ENCODE measurements at places on chromosomes 13 and 19.

- DNase-seq, result no peak
Measured at GRCh38 chr13:41542281-41542680, 84.9 kb downstream of the RGCC start.

GRCh38 chr13:42064966-42065365 is 16.5 kb downstream of the DGKH start:
- no peak for DNase-seq

DNA sequence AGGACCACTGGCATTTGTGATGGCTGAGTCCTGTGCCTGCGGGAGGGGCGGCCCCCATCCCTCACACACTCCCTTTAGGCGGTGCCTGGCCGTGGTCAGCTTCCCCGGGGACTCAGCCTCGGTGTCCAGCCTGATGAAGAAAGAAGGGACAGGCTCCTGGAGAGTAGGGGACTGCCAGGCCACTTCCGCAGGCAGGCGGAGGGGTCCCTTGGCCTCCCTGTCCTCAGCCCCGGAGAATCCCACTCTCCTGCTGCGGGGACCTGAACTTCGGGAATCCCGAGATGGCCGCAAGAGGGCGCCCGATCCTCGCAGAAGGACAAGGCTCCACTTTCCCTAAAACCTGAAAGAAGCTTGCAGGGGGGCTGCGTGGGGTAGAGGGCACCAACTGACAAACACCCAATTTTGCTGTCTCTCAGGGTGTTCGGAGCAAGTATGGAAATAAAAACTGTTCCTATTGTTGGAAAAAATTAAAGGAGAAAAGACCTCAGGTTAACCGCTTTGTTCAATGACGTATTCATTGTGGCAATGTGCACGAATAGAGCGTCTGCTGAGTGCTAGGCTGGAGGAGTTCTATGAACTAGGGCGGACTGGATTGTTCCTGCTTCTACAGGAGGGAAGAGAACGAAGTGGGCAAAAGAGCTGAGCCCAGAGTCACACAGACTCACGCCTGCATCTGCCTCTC is 297.3 kb downstream of the ZNF536 start:
- no peak for DNase-seq

GRCh38 chr19:7981199-7981598 is 24.2 kb downstream of the ELAVL1 start:
- no peak for DNase-seq

GRCh38 chr19:3895788-3896187 is 15.3 kb downstream of the ATCAY start:
- DNase-seq, result no peak

- DNase-seq, result no peak
Measured at GRCh38 chr19:46886546-46887239, 25.9 kb downstream of the ARHGAP35 start.

- DNase-seq, result no peak
Measured at GRCh38 chr19:21824679-21825078, 11.3 kb downstream of the ZNF43 start.

DNA sequence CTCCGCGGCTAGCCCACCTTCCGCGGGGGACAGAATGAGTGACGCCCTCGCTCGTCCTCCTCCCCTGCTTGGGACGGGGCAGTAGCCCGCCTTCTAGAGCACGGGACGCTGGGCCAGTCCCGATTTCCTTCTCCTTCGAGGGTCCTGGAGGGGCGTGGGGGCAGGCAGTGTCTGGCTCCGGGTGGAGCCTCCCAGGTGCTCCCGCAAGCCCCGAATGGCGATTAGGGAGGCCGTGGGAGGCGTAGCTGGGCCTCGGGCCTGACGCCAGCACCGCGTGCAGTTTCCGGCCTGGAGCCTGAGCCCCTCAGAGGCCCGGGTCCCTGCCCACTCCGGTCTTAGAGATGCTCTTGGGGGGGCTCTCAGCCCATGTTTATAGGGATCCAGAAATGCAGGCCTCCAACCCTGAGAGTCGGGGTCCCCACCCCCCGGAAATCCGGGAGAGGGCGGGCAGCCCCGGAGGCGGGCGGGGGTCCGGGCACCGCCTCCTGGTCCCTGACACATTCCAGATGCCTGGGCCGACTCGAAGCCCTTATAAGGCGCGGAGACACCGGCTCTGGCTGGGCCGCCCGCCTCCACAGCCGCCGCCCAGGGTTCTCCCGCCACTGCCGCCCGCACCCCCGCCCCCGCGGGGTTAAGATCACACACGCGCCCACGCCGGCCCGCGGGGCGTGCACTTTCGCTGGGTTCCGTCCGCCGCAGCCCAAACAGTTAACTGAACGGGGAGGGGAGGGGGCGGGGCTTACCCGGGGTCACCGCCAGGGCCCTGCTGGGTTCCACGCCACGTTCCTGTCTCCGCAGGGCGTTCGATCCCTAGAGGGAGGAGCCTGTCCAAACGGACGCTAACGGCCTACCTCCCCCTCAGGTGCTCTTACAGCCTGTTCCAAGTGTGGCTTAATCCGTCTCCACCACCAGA is 1.5 kb downstream of the MYADM start:
- DNase-seq, result peak; percentile 79

GRCh38 chr19:19406878-19407632 is 1.6 kb downstream of the GATAD2A start:
- DNase-seq, result no peak

DNA sequence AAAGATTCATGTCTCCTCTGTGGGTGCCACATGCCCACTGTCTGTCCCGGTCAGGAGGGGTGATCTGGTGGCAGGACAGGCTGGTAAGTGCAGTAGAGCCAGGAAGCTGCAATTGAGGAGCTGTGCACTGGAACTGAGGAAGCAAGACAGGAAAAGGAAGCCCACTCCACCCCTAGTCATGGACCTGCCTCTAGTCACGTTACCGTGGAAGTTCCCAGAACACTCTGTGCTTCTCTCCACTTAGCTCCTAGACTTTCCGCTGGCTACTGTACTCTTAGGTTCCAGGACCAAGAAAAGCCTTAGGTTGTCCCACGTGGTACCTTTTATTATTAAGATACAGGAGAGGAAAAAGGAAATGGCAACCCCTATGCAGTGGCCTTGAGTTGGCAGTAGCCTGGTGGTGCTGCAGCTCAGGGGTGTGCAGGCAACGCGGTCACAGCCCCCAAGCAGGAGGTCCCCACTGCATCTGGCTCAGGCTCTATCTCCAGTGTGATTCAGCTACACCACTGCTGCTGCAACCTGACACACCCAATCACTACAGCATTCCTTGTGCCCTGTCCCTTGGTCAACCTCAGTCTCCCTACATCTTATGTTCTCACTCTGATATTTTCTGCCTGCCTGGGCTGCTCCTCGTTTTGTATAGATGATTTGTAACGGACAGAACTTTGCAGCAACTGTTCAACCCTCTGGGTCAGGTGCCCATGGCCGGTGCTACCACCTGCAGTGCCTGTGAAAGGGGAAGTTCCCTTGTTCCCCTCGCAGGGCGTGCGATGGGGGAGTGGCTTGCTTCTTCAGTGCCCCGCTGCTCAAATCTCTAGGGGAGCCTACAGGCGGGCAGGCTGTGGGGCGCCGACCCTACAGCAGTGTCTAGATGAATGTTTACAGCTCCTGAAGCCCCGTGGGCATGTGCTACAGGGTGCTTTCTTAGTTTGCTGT is 24.4 kb upstream of the GPR12 start:
- DNase-seq, result no peak

DNA sequence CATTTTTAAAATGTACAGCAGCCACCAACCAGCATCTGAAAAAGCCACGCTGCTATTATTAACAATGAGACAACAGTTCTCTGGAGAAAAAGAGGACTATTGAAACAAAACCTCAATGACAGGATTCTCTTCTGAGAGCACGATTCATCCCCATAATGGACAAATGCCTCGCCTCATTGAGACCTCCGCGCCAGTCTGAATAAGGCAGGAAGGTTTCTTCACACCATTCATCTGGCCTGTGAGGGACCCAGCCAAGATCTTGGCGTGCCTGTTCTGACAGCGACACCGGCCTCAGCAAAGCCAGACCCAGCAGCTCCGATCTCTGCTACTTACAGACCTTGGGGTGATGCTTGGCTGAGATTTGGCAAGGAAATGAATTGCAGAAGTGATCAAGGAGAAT is 14.8 kb downstream of the SMIM7 start:
- no peak for DNase-seq

DNA sequence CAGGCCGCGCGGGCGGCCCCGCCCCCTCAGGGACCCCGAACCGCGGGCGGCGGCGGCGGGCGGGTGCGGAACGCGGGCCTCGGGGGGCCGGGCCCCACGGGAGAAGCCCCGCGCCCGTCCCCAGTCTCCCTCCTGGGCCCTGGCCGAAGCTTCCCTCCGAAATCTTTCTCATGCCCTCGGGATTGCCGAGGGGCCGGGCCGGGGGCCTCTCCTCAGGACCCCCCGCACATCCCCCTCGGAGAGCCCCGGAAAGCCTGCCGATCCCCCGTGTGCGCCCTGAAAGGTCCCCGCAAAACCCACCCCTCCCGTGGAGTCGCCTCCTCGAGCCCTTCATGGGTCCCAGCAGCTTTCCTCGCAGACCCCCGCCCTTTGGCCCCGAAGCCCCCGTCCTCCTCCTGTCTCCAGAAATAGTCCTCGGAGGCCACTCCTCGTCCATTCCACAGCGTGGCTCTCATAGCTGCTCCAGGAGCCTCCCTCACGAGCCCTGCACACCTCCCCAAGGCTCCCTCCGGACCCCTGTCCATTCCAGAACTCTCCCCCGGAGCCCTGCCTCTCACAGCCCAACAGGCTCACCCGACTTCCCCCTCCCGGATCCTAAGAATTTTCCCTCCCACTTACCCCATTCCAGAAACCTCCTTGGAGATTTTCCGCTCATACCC is 555 bp downstream of the SAMD4B start:
- DNase-seq, result no peak

DNA sequence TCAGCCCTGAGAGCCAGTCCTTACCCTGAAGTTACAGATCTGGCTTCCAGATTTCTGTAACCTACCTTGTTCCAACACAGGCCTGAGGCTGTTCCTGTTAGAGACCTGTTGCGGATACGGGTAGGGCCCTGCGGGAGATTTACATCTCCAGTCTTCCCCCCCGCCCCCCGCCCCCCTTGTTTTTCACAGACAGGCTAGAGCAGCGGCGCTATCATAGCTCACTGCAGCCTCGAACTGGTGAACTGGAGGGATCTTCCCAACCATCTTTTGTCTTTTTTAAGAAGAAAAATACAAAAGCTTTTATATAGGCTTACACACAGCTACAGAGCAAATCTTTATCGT is 10.6 kb upstream of the CEACAM21 start:
- DNase-seq, result no peak

GRCh38 chr19:35710784-35711723 is 6.7 kb downstream of the ZBTB32 start:
- no peak for DNase-seq

- DNase-seq, result no peak
Measured at GRCh38 chr13:93296584-93296983, 70.0 kb downstream of the GPC6 start.

DNA sequence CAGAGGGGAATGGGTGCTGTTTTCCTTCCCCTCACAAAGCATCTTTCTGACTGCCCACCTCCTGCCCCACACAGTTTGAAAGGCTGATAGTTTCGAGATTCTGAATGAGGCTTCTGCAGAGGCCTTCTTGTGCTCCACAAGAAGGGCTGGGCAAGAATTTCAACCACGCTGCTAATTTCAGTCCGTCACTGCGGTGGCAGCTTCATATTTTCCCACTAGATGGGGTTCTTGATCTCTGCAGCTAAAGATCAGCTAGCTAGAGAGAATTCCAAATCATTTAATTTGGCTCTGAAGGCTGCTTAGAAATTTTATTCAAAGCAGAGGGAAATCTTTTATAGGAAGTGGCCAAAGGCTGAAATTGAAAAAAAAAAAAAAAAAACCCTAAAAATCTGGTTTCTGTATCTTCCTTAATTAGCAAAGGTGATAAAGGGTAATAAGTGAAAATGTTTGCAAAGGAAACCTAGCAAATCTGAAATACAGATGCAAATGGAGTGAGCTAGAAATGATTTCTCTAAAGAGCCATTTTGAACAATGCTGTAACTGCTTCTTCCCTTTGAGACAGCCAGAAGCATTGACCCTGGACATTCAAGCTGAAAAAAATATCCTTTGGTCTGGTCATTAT is 38.0 kb upstream of the C13orf42 start:
- no peak for DNase-seq

DNA sequence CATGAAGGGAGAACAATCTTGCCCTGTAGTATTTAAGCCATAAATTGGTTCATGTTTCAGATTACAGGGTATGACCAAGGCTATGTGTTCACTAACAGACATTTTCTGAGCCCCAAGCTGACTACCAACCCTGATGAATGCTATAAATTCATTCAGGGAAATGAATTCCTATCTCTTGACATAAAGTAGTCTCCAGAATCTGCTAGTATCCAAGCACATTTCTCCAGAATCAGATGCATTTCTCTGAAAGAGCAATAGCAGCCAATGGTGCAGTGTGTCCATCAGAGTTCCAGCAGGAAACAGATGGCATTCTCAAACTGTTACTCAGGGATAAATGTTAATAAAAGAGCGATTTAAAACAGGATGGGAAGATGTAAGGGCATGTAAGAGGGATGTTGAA is 226.4 kb downstream of the COG6 start:
- DNase-seq, result no peak

GRCh38 chr13:48695776-48696175 is 42.0 kb downstream of the CYSLTR2 start:
- DNase-seq, result no peak

DNA sequence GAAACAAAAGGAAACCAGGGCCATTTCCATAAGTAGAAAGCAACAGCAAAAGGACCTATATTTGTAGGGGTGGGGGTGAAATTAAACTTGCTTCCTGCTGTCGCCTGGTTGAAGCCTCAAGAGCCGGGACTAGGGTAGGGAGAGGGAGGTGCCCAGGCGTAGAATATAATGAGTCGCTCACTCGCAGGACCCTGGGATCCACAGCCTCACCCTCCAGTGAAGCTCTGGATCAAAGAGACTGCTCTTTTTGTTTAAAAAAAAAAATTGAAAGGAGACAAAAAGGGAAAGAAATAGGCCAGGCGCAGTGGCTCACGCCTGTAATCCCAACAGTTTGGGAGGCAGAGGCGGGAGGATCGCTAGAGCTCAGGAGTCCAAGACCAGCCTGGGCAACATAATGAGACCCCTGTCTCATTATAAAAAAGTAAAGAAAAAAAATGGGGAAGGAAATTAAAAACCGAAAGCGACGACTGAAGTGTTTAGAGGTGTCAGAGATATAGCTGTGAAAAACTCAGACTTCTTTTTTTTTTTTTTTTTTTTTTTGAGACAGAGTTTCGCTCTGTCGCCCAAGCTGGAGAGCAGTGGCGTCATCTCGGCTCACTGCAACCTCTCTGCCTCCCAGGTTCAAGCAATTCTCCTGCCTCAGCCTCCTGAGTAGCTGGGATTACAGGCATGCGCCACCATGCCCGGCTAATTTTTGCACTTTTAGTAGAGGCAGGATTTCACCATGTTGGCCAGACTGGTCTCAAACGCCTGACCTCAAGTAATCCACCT is 10.9 kb upstream of the ADGRE5 start:
- no peak for DNase-seq

GRCh38 chr19:7888145-7888825 is at the start of gene LRRC8E:
Gene LRRC8E (plus strand): TSS chr19:7888510. CDS start chr19:7895604, 7,094 bp downstream.
- DNase-seq, result no peak

- DNase-seq, result peak; percentile 78
Measured at GRCh38 chr13:111508902-111509509, 188.6 kb downstream of the TEX29 start.

- DNase-seq, result no peak
Measured at GRCh38 chr19:5588906-5589676, 21.3 kb upstream of the TINCR start.
